HT1080 (cell line): ENCODE measurements at places on chromosomes 12 and 14.

DNA sequence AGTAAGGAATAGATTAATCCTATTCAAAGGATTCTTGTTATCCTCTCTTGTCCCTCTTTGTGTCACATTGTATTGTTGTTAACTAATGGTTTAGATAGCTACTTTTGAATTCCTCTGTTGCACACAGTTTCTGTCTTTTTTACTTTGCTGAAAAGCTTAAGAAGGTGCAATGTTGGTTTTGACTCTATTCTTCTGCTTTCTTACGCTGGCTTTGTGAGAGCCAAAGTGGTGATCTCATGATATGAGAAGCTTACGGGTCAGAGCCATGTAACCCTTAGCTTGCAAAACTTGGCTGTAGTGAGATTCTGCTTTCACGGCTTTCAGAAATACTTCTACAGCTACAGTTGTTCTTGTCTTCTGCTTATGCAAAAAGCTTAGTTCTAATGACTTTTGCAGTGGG lies 239.7 kb downstream of the TRHDE start:
- DNase-seq, result no peak

DNA sequence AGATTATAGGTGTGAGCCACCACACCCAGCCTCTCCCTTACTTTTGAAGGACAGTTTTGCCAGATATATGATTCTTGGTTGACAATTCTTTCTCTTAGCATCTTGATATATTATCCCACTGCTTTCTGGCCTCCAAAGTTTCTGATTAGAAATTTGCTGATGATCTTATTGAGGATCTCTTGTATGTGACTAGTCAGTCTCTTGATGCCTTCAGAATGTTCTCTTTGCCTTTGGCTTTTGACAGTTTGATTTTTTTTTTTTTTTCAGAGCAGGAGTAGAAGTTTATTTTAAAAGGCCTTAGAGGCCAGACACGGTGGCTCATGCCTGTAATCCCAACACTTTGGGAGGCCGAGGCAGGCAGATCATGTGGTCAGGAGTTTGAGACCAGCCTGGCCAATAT lies 32.6 kb downstream of the IFT81 start:
- no peak for DNase-seq

GRCh38 chr12:52193532-52193931 lies 1.7 kb upstream of the KRT80 start:
- DNase-seq, result no peak

DNA sequence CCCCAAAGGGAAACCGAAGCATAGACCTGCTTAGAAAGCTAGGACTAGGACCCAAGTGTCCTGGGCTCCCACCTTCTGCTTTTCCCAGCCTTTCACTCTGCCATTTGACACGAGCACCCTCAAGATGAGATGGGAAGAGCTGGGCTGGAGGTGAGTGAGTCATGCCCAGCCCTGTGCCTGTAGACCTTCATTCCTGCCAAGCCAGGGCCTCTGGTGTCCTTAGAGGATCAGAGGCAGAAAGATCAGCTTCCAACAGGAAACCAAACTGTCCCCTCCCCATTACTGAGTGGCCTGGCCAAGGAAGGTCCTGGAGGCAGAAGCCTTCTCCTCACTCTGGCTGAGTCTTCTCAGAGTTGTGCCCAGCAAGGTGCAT lies 3.5 kb downstream of the TMEM63C start:
- no peak for DNase-seq

DNA sequence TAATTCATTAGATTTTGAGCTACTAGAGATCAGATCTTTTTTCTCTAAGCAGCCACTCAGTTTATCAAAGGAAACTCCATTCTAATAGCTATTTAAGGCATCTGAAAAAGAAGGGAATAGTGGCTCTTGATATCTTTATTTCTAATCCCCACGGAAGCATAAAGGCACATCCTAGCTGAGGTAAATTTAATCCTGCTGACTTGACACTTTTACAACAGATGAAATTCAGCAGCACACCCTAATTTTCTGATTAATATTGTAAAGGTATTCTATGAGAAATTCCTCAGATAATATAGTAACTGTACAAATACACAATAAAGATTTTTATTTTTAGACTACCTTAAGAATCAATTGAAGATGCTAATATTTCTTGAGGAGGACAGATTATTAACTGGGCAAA lies 916.4 kb downstream of the TMTC2 start:
- DNase-seq, result no peak

DNA sequence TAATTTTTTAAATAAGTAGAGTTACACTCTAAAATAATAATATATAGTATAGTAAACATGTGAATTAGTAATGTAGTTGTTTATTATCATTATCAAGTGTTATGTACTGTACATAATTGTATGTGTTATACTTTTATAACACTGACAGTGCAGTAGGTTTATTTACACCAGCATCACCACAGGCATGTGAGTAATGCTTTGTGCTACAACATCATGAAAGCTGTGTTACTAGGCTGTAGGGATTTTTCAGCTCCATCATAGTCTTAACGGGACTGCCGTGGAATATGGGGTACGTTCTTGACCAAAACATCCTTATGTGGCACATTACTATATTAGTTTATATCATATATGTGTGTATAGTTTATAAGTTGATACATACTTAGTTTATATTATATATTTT lies 8.6 kb downstream of the FNTB start:
- no peak for DNase-seq

DNA sequence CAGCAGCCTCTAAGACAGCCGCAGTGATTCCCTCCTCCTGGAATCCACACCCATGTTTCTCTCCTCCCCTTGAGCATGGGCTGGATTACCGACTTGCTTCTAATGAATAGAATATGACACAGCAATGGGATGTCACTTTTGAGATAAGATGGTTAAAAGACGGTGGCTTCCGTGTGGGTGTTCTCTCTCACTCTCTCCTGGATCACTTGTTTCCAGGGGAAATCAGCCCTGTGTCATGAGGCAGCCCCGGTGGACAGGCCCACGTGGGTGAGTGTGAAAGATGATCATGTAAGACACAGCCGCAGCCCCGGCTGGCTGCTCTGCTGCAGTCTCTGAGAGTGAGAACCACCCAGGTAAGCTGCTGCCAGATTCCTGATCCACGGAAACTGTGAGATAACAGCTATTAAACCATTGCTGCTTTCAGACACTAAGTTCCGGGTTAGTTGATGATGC lies 10.7 kb downstream of the MOAP1 start:
- no peak for DNase-seq

DNA sequence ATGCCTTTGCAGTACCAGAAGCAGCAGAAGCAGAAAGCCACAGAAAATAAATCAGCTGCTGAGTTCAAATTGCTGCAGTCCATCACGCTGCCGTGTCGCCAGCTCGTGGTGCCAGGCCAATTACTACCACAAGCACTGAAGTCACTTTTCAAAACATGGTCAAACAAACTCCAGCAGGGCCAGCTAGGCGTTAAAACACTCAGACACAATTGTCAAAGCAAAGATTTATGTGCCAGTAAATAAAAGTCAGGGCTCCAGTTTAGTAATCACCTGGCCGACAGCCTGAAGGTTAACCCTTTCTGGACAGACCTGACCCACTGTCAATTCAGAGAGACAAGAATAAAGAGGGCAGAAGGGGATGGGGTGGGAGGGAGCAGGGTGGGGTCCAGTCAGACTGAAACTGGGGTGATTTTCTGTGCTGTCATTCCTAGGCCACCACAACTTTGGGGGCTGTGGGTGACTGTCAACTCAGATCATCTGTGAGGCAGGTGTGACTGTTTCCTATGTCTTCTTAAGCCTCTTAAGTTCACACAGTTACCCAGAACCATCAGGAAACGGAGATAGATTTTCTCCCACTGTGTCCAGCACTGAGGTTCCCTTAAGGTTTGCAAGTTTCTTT lies 109.8 kb upstream of the FUT8 start:
- DNase-seq, result no peak

DNA sequence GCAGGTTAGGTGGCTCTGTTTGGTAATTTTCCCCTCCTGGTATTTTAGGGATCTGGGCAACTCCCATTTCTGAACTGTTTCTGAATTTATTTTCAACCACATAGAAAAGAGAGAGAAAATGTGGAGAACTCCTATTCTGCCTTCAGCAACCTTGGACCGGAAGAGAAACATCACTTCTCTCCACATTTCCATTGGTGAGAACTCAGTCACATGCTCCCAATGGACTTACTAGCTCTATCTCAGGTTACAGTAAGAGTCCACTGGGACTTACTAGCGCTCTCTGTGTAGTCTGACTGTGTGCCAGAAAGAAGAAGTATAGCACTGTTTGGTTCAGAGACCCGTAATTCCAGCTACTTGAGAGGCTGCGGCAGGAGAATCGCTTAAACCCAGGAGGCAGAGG lies 383.2 kb downstream of the DUSP6 start:
- DNase-seq, result no peak

GRCh38 chr12:50934981-50935807 lies 17.1 kb upstream of the HIGD1C start:
- no peak for DNase-seq

GRCh38 chr14:67191768-67192290 lies 2.6 kb downstream of the GARIN2 start:
- peak; percentile 59 for DNase-seq

GRCh38 chr14:73634011-73634833 lies 10.6 kb upstream of the DNAL1 start:
- DNase-seq, result no peak

DNA sequence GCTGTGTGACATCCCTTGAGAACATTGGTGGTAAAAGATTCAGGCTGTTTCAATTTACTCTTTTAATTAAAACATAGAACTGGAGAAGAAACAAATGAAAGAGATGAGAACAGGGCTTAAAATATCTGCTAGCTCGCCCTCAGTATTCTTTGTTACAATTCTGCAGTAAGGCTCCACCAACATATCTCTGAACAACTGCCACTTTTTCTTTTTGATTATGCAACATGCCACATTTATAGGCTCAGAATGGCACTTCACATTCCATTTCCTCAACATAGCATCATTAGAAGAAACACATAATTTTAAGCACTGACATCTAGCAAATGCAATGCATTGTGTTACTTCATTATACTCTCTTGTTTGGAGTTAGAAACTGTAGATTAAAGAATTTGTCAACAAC lies 1315.2 kb downstream of the LRFN5 start:
- no peak for DNase-seq

DNA sequence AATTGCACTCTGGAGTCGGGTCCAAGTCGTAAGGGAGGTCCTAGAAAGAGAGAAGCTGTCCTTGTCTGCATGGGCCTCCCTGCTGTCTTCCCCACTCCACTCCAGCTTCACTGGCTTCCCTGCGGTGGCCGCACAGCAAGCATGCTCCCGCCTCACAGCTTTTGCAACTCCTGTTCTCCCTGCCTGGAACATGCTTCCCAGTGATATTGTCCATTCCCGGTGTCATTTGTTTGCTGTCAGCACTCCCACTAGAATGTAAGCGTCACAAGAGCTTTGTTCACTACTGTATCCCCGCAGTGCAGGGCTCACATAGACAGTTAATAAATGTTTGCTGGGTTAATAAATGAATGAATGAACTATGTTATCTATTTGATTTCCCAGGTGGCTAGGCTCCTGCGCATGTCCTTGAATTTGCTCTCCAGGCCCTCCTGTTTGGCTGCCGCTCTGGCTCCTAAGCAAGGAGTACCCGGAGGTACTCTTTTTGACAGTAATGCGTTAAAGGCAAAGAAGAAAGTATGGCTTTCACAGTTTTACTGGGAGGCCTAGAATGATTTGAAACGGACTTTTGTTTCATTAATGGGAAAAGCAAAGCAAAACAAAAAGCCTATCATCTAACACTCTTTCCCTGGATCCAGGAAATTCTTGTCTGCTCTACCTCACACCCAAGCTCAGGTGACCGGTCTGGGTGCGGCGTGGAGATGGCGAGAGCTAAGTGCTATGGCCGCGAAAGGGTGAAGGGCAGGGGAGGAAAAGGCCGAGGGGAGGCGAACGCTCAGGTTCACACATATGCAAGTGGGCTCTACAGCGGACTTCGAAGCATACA lies 6.2 kb upstream of the SLC7A7 start:
- no peak for DNase-seq

- DNase-seq, result no peak
These were observed 31.8 kb upstream of the MIS18BP1 start for GRCh38 chr14:45284802-45285201.

GRCh38 chr12:107990325-107990724 lies 138.8 kb upstream of the WSCD2 start:
- DNase-seq, result peak; percentile 11

DNA sequence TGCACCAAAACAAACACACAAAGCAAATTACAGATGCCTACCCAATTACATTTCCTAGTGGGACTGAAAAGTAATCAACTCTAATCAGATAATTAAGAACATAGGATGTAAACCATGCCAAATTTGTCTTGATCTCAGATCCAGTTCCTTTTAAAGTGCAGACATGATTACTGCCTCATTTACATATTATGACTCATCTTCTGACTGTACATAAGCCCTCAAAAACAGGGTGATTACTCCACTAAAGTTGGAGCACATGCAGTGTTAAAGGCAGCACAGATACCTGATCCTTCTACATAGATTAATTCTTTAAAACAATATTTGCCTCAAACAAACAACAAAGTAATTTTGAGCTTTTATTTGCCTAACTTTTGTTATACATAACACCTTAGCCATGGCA lies 337.2 kb downstream of the RPS29 start:
- peak; percentile 38 for DNase-seq

GRCh38 chr12:26389343-26389742 lies 194.0 kb downstream of the SSPN start:
- DNase-seq, result no peak

DNA sequence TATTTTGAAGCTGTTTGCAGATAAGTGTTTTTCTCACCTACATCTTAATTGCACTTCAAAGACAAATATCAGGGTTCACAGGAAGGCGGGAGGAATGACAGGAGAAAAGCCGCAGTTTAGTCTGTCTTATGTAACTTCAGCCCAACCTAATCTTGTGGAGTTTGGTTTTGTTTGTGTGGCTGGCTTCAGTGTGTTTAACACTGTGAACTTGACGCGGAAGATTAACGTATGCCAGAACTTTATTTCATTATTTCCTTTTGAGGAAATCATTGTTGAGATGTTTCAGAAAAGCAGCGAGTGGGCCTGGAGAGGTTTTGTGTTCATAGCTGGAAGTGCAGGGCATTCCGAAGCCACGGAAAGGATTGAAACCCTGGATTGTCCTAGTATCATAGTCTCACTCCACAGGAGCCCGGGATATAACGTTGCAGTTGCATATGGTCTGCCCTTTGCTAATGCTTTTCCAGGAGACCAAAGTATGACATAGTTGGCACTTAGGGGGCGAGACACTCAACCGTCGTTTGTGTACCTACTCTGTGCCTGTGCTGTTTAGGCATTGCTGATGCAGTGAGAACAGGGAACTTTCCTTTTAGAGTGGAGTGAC lies 2.0 kb downstream of the PELI2 start:
- no peak for DNase-seq
